Astrocyte of the spinal cord (primary cell): ENCODE measurements at places on chromosomes 16 and 17.

- no peak for DNase-seq
These were observed 412.2 kb upstream of the EEF2KMT start for GRCh38 chr16:5509794-5510193.

- DNase-seq = peak; percentile 84
These were observed 26.4 kb downstream of the USP10 start for GRCh38 chr16:84726079-84726668.

- no peak for DNase-seq
These were observed 59.0 kb upstream of the SALL1 start for GRCh38 chr16:51210087-51210486.

GRCh38 chr16:3609895-3610697, 1.3 kb downstream of the SLX4 start:
- DNase-seq = no peak

DNA sequence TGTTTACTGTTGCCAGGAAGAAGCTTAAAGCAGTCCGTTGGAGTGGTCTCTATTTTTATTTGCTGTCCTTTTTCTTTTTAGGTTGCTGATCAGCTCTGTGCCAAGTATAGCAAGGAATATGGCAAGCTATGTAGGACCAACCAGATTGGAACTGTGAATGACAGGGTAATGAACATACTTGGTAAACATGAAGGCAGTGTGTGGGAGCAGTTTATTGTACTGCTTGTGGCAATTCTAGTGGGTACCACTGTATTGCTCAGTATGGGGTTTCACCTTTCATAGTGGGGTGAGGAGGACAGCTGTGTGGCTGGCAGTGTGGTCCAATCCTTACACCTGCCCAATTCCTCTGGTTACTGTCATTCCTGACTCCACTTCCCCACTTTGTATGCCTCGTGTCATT, 25.3 kb downstream of the IST1 start:
- DNase-seq = no peak
